ENCODE measurements at places on chromosomes 11 and 22.

DNA sequence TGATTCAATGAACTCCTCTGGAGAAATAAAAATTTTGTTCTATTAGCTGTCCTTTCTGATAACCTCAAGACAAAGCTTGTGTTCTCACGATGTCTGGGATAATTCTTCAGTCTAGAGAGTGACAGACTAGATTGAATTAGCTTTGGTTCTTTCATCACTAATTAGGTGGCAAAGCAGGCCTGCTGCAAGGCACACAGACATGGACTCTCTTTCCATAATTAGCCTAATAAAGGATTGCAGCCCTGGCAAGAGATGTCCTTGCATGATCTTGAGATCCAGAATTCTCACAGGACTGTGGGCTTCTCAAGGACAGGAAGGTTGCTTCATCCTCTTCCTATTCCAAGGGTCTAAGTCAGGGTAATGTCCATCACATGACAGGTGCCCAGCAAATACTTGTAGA lies 245.6 kb upstream of the ZC3H12C start:
- DNase-seq, result no peak

- no peak for DNase-seq
Observed at GRCh38 chr11:65090628-65091027, 5.4 kb upstream of the VPS51 start.

- DNase-seq, result no peak
Observed at GRCh38 chr11:67605231-67606011, 1.3 kb upstream of the NDUFV1 start.

DNA sequence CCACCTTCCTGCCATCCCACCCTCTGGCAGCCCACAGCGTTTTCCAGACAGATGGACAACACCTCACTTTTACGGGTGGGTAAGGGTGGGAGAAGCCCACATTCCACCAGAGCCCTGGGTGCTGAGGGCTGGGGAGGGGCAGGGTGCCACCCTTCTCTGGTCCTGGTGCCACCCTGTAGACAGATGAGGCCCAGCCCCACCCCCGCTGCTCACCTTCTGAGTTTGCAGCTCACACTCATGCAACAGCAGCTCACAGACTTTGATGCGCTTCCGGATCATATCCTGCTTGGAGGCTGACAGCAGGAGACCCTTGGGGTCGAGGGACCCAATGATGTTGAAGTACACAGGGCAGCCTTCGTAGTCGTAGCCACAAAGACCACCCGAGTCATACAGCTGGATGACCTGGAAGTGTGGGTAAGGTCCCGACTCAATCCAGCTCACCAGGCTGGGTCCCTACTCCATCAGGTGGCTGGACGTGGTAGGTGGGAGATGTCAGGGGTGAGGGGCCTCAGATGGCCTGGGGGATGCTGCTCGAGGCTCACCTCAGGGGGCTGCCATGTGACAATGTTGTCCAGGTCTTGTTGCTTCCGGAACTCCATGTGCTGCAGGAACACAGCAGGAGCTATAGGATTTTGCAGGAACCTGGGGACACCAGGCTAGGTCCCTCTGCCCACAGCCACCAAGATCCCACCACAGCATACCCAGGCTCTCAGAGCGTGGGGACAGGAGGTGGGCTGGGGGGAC lies 10.3 kb downstream of the SEC14L4 start:
- no peak for DNase-seq

GRCh38 chr11:88330826-88331428 lies 6.6 kb downstream of the CTSC start:
- DNase-seq, result no peak

- DNase-seq, result no peak
Observed at GRCh38 chr11:58334708-58335107, 24.2 kb downstream of the OR5B17 start.

- no peak for DNase-seq
Observed at GRCh38 chr11:103970701-103971249, 65.7 kb upstream of the DDI1 start.

DNA sequence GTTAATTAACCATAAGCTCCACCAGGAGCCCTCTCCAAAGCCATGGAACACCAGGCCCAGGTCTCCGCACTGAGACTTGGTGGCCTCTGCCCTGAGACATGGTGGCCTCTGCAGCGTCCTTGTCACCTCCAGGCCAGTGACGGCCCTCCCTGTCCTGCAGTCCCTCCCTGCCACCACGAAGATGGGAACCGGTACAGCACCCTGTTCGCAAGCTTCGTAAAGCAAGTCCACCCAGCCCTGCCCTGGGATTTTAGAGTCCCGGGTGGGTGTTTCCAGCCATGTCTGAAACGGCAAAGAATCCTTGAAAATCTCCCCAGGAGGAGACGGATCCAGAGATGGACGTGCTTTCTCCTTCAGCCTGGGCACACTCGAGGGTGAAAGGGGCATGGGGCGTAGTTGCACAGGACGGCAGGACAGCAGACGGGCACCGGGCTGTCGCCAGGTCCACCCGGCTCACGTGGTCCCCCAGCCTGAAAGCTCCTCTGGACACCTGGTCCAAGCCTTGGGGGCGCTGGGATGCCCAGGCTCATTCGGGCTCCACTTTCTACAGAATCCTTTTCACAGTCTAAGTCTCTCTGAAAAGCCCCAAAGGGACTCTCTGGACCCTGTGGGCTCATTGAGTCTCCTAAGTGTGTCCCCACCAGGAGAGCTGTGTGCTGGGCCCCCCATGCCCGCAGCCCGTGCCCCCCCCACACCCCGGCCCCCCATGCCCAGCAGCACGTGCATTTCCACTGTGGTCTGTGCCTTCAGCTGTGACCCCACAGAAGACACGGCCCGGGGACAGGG lies 456.2 kb downstream of the BRD1 start:
- no peak for DNase-seq

GRCh38 chr11:74460065-74460464 lies 7.3 kb downstream of the KCNE3 start:
- no peak for DNase-seq

- no peak for DNase-seq
Observed at GRCh38 chr11:111356660-111357048, 22.4 kb downstream of the POU2AF1 start.

DNA sequence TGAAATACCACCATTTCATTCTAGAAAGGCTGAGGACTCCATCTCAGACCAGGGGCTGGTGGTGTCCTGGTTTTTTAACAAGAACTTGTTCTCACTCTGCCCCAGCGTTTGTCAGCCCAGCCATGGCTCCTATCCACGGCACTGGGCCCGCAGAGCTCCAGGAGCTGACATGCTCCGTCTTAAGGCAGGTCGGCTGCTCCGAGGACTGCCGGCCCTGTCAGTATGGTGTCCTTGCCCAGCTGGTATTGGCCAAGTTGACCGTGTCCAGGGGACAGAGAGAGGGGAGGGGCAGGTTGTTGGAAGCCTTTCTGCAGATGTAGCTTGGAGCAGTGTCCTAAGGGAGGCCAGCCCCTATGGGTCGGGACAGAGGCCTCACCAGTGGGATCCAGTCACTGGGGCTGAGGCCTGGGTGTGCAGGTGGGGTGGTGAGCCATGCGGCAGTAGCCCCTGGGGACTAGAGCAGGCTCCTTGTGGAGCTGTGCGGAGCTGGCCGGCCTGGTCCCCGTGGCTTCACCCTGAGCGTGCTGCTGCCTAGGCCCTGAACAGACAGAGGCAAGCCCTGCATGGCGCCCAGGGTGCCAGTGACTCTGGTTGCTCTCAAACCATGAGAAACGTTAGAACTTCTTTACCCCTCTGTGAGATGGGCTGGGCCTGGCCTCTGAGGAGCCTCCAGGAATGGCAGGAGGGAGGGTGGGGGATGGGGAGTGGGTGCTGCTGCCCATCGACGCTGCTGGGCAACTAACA lies 39.9 kb upstream of the KCNQ1OT1 start:
- DNase-seq, result no peak

- DNase-seq, result no peak
Observed at GRCh38 chr11:114783805-114784204, 105.5 kb downstream of the NXPE2 start.

- no peak for DNase-seq
Observed at GRCh38 chr22:48666620-48667019, 1161.1 kb downstream of the BRD1 start.

DNA sequence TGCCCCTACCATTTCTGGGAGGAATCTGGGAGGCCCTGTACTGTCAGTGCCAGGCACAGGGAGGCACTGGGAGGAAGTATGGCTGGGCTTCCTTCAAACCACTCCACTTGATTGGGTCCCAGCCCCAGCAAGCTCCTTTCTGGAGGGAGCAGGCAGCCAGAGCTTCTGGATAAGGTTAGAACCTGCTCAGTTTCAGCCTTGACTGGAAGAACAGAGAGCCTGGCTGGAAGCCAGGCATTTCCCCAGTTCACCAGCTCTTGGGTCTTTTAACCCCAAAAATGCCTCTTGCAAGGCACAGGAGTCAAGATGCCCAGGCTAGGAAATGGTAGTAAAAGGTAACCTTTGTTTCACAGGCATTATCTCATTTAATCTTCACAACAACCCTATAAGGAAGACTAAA lies 9.0 kb upstream of the KCTD14 start:
- no peak for DNase-seq

- no peak for DNase-seq
Observed at GRCh38 chr11:127217452-127218274, 217.1 kb upstream of the KIRREL3 start.

- DNase-seq, result no peak
Observed at GRCh38 chr22:25911243-25911972, 169.4 kb downstream of the MYO18B start.

DNA sequence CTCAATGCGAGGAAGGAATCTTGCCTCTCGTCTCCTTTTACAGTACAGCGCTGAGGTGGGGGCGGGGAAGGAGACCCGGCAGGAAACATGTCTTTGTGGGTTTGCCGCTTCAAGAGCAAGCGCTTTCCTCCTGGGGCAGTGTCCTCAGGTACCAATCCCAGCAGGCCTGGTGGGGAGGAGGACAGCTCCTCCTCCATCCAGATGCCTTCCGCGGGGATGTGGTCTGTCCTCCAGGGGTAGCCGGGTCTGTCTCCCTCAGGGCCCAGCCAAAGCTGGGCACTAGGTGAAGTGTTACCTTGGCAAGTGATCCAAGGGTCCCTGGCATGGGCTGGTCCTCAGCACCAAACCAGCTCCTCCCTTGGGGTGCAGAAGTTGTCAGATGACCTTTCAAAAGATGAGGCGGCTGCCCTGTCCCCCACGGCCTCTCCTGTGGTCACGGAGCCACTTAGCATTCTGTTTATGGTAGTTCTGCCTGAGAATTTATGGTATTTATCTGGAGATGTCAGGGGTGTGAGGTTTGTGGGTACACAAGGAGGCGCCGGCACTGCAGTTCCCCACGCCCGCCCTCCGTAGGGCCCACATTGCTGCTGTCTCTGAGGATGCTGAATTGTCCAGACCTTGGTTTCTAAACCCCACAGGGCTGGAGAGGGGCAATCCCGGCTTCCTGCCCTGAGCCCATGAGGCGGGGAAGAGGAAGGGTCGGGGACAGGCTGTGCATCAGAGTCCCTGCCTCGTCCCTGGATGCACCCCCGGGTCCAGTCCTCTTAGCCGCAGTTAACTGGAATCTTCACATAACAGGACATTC lies 93.5 kb upstream of the ANO1 start:
- DNase-seq, result peak; percentile 12

GRCh38 chr11:31798057-31798553 lies 13.0 kb downstream of the PAX6 start:
- DNase-seq, result no peak

DNA sequence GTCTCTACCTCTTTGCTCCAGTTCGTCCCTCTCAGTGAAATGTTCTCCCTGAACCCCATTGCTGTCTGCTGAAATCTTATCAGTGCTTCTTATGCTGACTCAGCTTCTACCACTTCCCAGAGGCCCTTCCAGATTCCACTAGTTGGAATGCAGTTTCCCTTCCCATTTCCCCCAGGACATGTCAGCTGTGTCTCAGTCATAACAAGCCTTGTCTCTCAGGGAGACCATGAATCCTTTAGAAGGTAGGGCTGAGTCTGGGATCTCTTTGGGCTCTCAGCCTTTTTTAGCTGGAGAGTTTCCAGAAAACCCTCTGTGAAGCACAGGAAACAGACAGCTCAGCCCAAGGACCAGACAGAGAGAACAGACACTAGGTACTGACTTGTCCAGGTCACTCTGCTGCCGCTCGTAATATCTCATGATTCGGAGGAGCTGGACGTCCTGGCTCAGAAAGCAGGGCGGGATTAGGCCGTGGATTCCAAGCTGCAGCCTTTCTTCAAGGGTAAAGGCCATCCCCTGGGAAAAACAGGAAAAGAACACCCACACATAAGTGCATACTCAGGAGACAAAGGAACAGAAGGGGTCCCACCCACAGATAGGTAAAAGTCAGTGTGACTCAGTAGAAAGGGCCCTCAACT lies 113.0 kb downstream of the ME3 start:
- no peak for DNase-seq
